ENCODE measurements at places on chromosomes 11 and 22.

DNA sequence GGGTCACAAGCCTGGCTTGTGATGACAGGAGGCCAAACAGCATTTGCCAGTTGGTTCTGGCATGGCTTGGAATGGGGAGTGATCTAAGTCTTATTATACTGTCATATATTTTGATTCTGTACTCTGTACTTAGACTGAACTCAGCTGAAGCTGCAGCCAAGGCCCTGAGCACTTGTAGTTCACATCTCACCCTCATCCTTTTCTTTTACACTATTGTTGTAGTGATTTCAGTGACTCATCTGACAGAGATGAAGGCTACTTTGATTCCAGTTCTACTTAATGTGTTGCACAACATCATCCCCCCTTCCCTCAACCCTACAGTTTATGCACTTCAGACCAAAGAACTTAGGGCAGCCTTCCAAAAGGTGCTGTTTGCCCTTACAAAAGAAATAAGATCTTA lies 843 bp downstream of the OR56B1 start:
- H3K27me3 ChIP-seq: peaks cover 2% of the 10 kb centered on the region
- no peaks in the 10 kb centered on the region for H3K4me1 ChIP-seq
- H3K36me3 ChIP-seq: no peaks in the 10 kb centered on the region
- H3K27ac ChIP-seq: no peak overlapping the region
- no peak overlapping the region for H3K4me3 ChIP-seq
- DNase-seq: no peak

GRCh38 chr11:17548444-17548843 lies 1.4 kb downstream of the OTOG start:
- DNase-seq: no peak
- no peaks in the 10 kb centered on the region for H3K36me3 ChIP-seq
- peaks cover 6% of the 10 kb centered on the region for H3K4me1 ChIP-seq

DNA sequence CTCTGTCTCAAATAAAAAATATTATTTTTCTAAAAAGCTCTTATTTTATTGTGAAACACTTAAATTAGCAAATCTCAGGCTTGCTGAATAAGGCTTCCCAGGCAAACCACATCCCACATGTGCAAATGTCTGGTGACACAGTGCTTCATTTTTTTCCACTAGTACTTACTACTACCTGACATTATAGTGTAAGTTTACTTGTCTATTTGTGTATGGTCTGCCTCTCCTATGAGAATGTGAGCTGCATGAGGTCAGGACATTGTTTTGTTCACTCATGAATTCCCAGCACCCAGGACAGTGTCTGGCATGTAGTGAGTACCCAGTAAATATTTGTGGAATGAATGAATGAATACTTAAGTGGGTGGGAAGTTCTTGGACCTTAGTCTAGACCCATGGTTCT lies 103.1 kb downstream of the PTPRJ start:
- H3K36me3 ChIP-seq: peaks cover 41% of the 10 kb centered on the region
- no peak overlapping the region for H3K27ac ChIP-seq

GRCh38 chr11:96111308-96111707 lies 187.4 kb upstream of the MTMR2 start:
- no peak overlapping the region for H3K27ac ChIP-seq
- peaks cover 22% of the 10 kb centered on the region for H3K36me3 ChIP-seq
- no peak overlapping the region for H3K4me3 ChIP-seq
- peaks cover 25% of the 10 kb centered on the region for H3K4me1 ChIP-seq

DNA sequence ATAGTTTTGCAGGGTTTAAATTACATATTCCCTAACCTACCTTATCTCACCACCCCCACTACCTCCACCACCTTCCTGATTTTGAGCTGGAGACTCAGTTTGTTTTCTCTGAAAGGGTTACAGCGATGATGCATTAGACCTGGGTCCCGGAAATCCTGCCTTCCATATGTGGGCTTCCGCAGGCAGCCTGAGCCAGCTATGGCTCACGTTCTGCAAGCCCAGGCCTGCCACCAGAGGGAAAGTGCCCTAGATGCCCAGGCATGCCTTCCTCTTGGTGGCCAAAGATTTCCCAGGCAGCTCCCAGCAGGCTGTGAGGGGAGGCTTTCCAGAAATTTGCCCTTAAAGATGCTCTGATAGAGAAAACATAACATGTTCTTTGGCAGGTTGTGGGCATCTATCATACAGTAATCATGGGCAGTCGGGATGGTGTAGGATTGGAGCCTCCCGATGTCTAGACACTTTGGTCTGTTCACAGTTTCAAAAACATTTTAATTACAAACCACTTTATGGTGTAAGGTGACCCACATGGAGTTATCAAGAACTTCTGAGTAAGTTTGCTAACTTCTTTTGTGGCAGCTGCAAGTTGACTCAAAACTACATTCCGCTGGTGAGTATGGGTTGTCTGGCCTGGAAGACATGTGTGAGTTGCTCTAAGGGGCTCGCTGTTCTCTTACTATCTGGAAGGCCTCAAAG lies 79.3 kb downstream of the MICAL2 start:
- DNase-seq: peak; percentile 45
- peaks cover 57% of the 10 kb centered on the region for H3K4me1 ChIP-seq
- peak overlapping the region; percentile 78 for H3K27ac ChIP-seq
- no peaks in the 10 kb centered on the region for H3K27me3 ChIP-seq
- peak overlapping the region; percentile 17 for H3K4me3 ChIP-seq

DNA sequence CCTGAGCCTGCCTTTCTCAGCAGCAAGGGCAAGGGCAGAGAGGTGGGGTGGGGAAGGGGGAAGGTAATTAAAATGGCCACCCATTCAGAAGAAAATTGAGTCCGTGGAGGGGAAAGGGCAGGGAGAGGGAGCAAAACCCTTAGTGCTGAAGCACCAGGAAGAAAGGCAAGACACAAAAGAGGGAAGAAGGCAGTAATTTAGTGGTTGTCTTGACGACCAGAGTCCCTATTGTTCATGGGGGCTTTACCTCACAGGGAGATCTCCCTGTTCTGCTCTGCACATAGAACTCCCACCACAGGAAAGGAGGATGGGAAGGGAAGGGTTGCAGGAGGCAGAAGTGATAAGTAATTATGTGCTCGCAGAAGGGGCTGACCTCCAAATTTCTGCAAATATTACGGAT lies 23.4 kb downstream of the SNX19 start:
- H3K4me3 ChIP-seq: no peak overlapping the region
- no peak for DNase-seq
- H3K36me3 ChIP-seq: peaks cover 40% of the 10 kb centered on the region
- no peak overlapping the region for H3K27ac ChIP-seq
- no peaks in the 10 kb centered on the region for H3K27me3 ChIP-seq
- H3K4me1 ChIP-seq: peaks cover 10% of the 10 kb centered on the region

DNA sequence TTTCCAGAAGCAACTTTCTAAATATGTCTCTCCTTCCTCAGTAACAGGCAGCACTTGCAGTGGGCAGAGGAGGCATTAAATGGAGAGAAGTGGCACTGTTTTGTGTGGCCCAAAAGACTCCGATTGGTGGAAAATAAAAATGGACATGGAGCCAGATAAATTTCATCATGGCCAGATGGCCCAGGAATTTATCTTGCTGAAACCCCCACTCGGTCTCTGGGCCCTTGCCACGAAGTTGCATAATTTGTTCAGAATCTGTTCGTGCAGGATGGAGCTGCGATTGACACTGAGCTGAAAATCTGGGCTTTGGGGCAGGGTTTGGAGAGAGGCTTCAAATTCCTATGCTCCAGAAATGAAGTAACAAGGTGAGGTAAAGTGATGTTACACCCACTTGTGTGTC lies 65.5 kb downstream of the C11orf91 start:
- DNase-seq: no peak
- H3K27me3 ChIP-seq: peaks cover 9% of the 10 kb centered on the region
- H3K27ac ChIP-seq: no peak overlapping the region
- no peaks in the 10 kb centered on the region for H3K36me3 ChIP-seq
- no peak overlapping the region for H3K4me3 ChIP-seq
- no peaks in the 10 kb centered on the region for H3K4me1 ChIP-seq

- H3K27ac ChIP-seq: no peak overlapping the region
- H3K36me3 ChIP-seq: no peaks in the 10 kb centered on the region
- H3K27me3 ChIP-seq: no peaks in the 10 kb centered on the region
- no peak for DNase-seq
- H3K4me1 ChIP-seq: no peaks in the 10 kb centered on the region
These were observed 82.6 kb upstream of the CSNK2A3 start for GRCh38 chr11:11435635-11436034.

- DNase-seq: no peak
- no peaks in the 10 kb centered on the region for H3K27me3 ChIP-seq
- no peaks in the 10 kb centered on the region for H3K4me1 ChIP-seq
- H3K27ac ChIP-seq: no peak overlapping the region
- H3K4me3 ChIP-seq: no peak overlapping the region
- no peaks in the 10 kb centered on the region for H3K36me3 ChIP-seq
These were observed 520.7 kb upstream of the B3GAT1 start for GRCh38 chr11:134932761-134933160.

GRCh38 chr22:48581205-48581766 lies 1246.4 kb downstream of the BRD1 start:
- no peak overlapping the region for H3K27ac ChIP-seq
- peaks cover 8% of the 10 kb centered on the region for H3K27me3 ChIP-seq
- DNase-seq: no peak
- H3K4me3 ChIP-seq: no peak overlapping the region

GRCh38 chr22:38062791-38063190 lies 5.6 kb downstream of the PICK1 start:
- H3K27ac ChIP-seq: no peak overlapping the region
- no peaks in the 10 kb centered on the region for H3K27me3 ChIP-seq
- no peak for DNase-seq

DNA sequence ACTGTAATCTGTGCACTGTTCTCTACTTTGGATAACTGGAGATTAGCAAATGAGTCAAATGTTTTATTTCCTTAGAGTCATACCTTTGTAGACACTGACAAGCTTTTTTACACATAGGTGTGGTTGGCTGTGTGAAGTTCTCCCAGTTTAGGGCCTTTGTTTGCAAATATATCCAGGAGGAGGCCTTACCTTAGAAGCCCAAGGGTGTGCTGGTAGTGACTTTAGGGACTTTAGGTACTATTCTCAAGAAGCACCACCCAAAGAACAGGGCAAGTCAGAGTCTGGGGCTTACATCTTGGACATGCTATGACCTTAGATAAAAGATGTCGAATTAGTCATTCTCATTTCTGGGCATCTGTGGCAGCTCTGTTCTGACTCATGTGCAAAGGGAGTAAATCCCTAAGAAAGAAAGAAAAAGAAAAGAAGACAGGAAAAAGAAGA lies 4.8 kb upstream of the FAR1 start:
- no peak for DNase-seq
- peaks cover 27% of the 10 kb centered on the region for H3K27me3 ChIP-seq
- no peak overlapping the region for H3K4me3 ChIP-seq
- H3K36me3 ChIP-seq: peaks cover 4% of the 10 kb centered on the region
- peaks cover 8% of the 10 kb centered on the region for H3K4me1 ChIP-seq
- no peak overlapping the region for H3K27ac ChIP-seq

DNA sequence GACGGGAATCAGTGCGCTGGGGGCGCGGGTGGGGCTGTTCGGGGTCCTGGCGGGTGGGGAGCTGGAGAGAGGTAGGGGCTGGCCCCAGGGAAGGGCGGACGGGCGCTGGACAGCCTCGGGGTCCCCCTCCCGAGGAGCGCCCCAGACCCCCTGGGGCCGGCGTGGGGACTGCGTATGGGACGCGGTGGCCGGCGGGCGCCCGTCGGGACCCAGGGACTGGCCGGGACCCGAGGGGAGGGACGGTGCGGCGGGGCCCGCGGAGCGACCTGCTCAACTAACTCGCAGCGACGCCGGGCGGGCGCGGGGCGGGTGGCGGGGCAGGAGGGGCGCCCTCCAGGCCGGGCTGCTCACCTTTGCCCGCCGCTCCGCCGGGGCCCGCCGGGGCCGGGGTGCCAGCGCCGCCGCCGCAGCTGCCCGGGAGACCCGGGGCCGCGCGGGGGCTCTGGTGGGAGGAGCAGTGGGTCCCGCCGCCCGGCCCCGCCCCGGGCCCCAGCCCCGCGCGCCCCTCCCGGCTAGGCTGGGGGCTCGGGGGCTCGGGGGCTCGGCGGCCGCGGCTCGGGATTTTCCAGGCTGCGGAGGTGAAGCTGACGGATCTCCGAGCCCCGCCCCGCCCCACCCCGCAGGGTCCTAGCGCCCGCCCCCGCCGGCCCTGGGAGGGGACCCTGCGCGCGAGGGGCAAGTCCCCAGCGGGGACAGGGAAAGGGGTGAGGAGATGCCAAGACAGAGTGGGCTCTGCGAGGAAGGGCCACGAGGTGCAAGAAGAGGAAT lies 12.3 kb downstream of the STARD10 start:
- no peaks in the 10 kb centered on the region for H3K36me3 ChIP-seq
- H3K4me1 ChIP-seq: peaks cover 12% of the 10 kb centered on the region
- peaks cover 3% of the 10 kb centered on the region for H3K27me3 ChIP-seq
- DNase-seq: peak; percentile 40
- no peak overlapping the region for H3K27ac ChIP-seq

DNA sequence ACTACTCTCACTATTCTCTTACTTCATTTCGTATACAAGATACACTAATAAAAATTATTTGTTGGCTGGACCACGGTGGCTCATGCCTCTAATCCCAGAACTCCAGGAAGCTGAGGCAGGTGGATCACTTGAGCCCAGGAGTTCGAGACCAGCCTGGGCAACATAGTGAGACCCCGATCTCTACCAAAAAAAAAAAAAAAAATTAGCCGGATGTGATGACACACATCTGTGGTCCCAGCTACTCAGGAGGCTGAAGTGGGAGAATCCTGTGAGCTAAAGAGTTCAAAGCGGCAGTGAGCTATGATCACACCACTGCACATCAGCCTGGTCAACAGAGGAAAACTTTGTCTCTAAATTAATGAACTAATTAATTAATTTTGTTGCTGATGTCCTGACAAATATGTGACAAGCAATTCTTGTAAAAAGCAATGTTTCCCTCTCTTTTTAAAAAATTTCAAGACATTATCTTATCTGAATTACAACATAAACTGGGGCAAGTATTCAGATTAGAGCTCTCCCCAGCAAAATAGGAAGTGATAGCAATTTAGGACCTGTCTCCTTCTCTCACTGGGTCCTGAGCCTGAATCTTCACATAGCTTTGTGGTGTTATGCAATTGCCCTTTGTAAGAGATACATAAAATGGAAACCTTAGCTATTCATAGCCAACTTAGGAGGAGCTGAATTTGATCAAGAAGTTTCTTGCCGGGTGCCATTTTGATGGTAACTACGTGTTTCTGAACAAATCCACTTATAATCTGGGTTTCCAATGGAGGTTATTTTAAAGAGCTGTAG lies 17.6 kb upstream of the TMA7B start:
- peak overlapping the region; percentile 22 for H3K4me3 ChIP-seq
- DNase-seq: no peak
- peaks cover 94% of the 10 kb centered on the region for H3K4me1 ChIP-seq

DNA sequence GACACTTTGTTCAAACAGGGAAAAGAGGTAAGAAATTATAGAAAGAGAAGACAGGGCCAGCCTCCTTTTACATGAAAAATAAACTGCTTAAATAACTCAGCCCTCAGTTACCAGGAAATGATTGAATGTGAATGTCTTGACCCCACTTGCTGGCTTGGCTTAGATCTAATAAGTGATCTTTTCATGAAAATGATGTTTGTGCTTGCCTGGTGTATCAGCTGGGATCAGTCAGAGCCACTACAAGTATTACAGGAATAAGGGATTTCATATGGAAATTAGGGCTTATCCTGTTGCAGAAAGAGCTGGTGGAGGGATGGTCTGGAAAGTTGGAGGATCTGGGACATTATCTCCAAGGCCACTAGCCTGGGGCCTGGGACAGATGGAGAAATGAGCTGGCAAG lies 51.8 kb downstream of the COMMD9 start:
- no peaks in the 10 kb centered on the region for H3K4me1 ChIP-seq
- peaks cover 5% of the 10 kb centered on the region for H3K27me3 ChIP-seq
- H3K27ac ChIP-seq: no peak overlapping the region
- H3K4me3 ChIP-seq: no peak overlapping the region

All from activated CD4-positive, alpha-beta T cell treated with anti-CD3 and anti-CD28 coated beads, Interleukin-2, amount 10 ng/mL, durations not matched to agents 7 days and 5 days (primary cell).